ENCODE measurements at places on chromosomes 2 and 18.

GRCh38 chr2:226520723-226521122, 278.9 kb downstream of the IRS1 start:
- no peak for DNase-seq

GRCh38 chr18:76422838-76423237, 72.2 kb downstream of the ZNF516 start:
- DNase-seq: no peak

DNA sequence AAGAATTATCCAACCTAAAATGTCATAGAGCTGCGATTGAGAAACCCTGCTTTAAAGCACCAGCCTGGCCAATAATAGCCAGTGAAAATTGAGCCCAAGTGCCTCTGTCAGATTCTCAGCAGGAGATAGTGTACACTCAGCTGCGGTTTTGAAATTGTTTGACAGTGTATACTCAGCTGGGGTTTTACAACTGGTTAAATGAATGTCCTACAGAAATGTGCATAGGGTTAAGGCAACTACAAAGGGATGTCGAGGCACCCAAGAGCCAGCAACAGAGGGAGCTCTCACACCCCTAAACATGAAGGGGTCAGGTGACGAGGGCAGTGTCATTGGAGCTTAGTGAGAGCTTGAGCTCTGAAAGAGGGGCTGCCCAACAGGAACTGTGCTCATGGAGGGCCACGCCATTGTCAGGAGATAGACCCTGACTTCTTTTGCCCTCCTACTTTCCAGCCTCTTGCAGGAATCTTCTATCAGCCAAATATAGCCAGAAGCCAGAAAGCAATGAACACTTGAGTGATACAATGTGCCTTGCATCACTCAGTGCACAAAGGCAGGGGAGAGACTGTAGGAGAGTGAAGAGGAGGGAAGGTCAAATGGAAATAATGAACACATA, 15.1 kb downstream of the ACTG2 start:
- peak; percentile 25 for DNase-seq

GRCh38 chr2:80361904-80362303, 57.4 kb upstream of the LRRTM1 start:
- no peak for DNase-seq

DNA sequence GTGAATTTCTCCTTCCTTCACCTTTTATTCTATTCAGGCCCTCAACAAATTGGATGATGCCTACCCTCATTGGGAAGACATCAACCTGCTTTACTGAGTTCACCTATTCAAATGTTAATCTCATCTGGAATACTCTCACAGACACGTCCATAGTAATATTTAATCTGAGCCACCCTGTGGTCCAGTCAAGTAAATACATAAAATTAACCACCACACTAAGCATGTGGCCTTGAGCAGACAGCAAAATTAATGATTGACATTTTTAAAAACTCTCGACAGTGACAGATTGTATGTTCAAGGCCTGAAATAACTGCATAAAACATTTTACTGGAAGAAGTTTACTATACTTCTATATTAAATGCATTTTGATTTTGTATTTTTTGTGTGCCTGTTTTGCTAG, 540.6 kb upstream of the GCFC2 start:
- DNase-seq: no peak

DNA sequence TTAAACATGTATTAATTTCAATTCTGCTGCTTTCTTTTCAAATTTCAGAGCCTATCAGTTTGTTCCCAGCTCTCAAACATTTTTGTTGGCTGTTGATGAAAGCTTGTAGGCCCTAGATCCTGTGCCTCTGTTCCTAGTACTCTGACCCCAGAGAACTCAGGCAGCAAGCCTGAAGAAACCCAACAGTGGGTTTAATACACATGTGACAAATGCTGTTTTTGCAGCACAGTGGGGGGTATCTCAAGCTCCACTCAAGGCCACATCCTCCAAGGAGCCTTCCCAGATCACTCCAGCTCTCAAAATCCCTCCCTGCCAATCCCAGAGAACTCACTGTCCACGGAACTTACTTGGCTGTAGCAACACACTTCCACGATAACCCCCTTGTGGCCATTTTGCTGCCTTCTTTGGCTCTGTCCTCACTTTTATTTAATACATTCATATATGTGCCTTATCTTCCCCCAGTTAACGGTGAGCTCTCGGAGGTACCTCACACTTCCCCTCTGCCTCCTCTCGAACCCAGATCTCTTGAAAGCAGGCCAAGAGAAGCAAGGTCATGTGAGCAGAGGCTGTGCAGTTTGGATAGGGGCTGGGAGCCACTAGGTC, 122.4 kb downstream of the TNS1 start:
- no peak for DNase-seq

DNA sequence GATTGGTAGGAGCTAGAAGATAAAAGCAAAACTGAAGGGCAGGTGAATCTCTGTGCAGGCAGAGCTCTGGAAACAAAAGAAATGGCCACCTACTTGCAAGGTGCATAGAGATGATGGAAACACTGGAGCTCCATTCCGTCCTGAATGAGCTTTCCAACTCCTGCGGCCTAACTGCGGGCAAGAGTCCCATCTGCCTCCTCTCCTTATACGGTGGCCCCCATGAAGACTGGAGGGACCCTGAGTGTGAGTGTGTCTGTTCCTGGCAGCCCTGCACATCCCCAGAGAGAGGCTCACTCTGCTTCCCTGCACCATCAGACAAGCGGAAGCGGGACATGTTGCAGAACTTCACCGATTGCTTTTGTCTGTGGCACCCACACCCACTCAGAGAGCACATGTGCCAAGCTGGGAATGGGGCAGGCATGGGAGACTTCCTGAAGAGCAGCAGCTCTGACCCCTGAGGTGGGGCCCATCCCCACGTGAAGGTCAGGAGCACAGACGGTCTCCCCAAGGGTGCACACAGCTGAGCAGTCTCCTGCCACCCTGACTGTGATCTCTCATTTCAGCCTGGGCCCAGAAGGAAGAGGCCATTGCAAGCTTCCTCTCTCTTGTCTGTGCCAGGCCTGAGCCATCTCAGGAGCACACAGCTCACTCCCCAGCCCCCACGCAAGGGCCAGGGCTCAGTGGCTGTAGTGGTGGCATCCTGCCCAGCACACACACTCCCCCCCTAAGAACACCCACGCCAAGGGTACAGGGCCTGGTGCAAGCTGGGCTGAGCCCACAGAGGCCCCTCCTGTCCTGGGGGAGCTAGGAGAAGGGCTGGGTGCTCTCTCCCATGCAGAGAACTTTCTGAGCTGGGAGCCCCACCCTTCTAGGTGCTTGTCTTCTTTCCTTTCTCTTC, 75.3 kb downstream of the STPG4 start:
- DNase-seq: no peak

DNA sequence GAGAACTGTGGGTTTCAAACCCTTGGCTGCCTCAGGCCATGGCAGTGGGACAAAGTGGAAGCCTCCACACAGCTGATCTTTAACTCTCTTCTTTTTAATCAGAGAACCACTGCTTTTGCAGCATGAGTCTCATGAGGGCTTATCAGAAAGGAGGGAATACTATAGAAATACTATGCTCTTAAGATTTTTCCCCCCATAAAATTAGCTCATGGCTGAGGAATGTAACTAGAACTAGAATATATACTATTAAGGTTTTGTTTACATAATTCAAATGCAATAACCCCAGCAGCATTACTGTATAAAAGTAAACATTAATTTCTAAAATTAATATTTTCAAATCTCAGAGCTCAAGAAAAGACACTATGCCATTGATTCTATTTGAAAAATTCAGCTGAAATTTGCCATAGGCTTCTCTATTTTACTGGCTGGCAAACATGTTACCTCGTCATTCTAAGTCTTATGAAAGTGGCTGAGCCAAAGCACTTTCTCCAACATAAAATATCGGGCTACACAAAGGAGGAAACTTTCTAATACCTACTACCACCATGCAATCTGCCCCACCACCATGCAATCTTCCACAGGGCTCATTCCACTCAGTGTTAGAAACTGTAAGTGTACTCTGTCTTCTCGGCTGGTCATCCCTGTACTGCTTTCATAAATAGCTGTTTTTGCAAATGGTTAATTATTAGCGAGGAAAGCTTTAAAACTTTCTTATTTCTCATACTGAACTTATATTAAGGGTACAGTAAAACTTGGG, 42.5 kb downstream of the WDR35 start:
- DNase-seq: no peak

- no peak for DNase-seq
These were observed 198.5 kb downstream of the UBE2E3 start for GRCh38 chr2:181178823-181179412.

- DNase-seq: no peak
These were observed 11.8 kb downstream of the TPGS2 start for GRCh38 chr18:36817039-36817438.

DNA sequence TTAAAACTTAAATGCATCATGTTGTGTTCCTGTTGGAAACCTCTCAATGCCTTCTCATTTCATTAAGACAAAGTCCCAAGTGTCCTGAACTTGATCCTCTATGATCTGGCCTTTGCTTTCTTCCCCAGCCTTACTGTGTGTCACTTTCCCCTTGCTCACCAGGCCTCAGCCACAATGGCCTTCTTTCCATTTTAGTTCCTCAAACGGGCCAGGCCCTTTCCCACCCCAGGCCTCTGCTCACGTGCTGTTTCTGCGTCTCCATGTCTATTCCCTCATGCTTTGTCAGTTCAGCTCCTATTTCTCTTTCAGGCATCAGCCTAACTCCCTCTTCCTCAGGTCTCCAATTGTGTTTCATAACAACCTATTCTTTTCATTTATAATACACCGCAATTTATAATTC, 19.5 kb downstream of the CXCR4 start:
- no peak for DNase-seq

- DNase-seq: no peak
These were observed 79.1 kb downstream of the PLCL1 start for GRCh38 chr2:197883354-197884032.

DNA sequence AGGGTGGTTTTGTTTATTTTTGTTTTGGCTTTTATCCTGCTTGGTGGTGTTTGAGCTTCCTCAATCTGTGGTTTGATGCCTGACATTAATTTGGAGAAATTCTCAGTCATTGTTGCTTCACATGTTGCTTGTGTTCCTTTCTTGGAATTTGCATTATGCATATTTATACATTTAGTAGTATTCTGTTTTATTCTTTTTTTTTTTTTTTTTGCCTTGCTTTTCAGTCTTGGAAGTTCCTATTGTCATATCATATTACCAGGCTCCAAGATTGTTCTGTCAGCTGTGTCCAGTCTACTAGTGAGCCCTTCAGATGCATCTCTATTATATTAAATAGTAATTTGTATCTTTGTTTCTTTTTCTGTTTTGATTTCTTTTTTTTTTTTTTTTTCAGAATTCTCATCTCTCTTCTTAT, 77.0 kb downstream of the EPC2 start:
- no peak for DNase-seq

DNA sequence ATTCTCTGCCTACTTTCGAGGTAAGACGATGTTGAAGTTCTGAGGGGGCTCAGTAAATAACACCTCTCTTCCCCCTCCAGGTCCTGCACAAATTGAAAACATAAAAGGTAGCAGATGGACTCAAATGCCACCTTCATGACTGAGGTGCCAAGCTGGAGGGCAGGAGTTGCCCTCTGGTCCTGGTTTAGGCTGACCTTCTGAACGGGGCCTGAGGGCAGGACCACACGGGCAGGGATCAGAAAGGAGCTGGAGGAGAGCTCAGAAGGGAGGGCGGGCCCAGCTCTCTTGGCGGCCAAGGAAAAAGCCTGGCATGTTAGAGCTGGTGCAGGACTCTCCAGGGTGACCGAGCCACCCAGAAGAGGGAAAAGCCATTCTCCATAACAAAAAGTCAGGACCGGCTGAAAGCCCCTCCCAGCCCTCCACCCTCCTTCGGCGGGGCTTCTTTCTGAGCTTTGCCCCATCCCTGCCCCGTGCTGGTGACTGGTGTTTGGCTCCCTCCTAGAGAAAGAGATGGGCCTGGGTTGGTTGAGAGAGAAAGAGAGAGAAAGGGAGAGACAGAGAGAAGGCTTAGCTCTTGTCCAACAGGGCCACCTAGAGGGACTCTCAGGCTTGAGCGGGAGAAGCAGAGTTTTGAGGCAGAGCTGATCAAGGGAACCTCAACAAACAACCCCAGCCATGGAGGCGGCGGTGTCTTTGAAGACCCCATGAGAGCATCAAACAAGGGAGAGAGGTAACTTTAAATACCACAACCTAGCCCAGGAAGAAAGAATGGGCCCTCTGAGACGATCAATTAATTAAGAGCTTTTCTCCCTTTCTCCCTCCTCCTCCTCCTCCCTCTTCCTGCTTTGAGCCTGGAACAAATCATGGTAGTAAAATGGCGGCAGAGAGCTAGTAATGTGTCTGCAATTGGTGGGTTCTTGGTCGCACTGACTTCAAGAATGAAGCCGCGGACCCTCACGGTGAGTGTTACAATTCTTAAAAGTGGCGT, 50.8 kb downstream of the WIPF1 start:
- DNase-seq: no peak

DNA sequence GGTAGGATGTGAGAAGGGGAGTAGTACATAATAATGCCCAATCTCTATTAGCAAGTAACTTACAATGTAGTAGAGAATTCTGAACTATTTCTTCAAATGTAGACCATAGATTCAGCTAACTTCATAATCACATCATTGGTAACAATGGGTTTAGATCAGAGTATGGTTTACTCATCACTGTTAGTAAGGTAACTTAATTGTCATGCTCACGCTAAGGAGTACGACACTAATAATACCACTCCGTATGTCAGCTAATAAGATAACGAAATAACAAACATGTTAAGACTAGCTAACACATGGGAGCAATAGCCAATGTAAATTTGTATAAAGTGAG, 56.4 kb upstream of the CCDC141 start:
- DNase-seq: no peak

GRCh38 chr18:8142131-8142711, 467.0 kb upstream of the RAB12 start:
- DNase-seq: no peak

DNA sequence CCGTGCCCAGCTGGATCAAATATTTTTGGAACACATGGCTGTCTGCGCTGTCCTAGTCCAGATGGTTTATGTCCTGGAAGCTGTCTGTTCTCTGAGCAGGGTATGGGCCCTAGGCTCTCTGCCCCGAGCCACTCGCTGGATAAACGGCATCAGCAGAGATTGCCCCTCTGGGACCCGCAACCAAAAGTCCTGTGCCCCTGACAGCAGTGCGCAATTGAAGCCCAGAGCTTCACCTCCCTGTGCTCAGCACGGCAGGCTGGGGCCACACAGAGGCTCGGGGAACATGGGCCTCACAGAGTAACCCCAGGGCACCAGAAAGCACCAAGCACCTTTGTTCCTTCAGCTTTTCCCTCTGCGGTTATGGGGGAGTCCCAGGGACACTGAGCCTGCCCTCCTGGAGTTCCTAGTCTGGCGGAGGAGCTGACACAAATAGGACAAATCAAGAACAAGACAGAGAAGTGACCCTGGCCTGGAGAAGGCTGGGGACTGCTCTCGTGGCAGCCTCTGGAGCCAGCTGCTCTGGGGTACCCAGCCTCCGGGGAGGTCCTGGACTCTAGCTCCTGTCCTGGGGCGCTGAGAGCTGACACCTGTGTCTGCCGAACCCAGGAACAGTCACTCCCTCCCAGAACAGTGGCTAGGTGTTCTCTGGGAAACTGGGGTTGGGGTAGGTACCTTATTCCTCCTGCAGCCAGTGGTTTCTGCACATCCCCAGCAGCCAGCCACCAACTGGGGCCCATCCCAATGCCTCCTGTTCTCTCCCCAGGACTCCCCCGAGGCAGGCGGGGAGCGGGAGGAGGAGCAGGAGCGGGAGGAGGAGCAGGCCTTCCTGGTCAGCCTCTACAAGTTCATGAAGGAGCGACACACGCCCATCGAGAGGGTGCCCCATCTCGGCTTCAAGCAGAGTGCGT, 12.3 kb downstream of the ARID5A start:
- DNase-seq: no peak

Measured in stimulated activated CD8-positive, alpha-beta memory T cell treated with anti-CD3 and anti-CD28 coated beads, Interleukin-2, amount 100 ng/mL, for 1 hour (primary cell).